Stimulated activated CD8-positive, alpha-beta memory T cell treated with anti-CD3 and anti-CD28 coated beads, Interleukin-4, amount 100 ng/mL, for 1 hour (primary cell): ENCODE measurements at places on chromosomes 1 and 21.

GRCh38 chr1:193426061-193426460 is 239.6 kb upstream of the B3GALT2 start:
- DNase-seq, result no peak

- no peak for DNase-seq
Measured at GRCh38 chr1:64519901-64520300, 50.0 kb downstream of the CACHD1 start.

DNA sequence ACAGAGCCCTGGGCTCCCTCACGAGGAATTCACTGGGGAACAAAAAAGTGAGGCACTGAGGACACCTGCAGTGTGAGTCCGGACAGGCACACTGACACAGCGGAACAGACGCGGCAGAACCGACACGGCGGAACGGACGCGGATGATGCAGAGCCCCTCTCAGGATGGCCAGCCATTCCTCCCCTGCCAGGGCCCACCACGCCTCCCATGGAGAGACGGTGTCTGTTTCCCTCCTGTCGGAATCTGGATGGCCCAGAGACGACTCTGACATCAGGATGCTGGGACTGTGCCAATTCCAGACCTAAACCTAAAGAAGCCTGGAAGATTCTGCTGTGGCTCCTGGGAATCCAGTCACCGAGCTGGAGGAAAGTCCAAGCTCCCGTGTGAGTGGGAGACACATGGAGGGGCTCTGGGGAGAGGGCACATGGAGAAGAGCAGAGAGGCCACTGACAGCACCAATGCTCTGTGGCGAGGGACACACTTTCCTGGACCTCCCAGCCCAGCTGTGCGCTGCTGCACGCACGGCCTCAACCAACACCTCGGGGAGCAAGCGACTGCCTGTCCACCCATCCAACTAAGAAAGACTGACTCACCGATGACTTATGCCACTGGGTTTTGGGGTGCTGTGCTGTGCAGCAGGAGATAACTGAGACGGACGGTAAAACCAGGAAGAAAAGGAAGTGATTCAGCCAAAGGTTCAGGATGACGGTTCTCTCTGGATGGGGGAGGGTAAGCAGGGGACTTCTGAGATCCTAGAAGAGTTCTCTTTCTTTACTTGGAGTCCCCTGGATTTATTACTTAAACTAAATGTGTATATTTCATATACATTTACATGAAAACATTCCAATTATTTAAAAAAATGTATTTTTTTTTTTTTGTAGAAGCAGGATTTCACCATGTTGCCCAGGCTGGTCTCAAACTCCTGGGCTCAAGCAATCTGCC is 23.3 kb downstream of the ZBTB17 start:
- DNase-seq, result no peak

GRCh38 chr1:175297291-175297690 is 104.7 kb upstream of the KIAA0040 start:
- no peak for DNase-seq

DNA sequence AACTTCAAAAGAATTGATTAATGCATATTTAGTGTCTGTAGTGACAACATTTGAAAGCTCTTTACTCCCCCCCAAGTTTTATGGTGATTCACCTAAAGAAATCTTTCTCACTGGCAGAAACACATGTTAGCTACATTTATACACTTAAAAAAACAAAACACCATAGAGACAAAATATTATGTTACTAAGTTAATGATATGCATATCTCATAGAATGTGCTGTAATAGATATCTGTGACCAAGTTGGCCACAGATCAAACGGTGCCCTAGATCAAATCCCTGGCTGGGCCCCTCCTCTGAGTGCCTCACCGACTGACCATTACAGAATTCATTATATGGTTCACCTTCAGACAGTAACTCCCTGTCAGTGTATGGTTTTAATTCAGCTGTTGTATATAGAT is 322.1 kb upstream of the LYPLAL1 start:
- DNase-seq, result no peak

GRCh38 chr1:89686520-89686919 is 53.6 kb downstream of the LRRC8C start:
- no peak for DNase-seq

DNA sequence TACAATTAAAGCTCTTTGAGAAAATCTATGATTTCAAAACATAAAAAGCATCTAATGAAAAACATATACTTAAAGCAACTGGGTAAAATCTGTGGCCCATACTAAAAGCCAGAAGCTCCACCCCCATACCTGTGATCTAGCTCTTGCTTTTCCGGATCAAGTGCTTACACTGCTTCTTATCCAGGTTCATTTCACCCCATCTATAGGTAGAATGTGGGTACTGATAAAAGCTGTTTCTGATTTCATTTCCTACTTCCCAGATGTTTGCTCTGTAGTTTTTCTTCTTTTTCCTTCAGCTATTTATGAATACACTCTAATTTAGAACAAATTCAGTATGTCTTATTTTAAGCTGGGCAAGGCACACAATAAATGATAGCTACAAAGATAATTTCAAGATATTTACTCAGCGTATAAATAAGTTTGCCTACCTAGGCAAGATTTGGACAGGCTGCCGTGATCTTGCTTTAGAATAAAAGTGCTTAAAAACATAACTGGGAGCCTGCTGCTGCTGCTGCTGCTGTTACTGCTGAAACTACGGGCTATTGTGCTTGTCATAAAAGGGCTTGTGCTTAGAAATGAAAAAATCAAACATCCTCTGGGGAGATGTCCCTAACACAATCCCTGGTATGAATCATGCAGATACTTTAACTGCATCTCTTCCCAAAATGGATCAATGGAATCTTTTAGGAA is 2.1 kb downstream of the SIPA1L2 start:
- DNase-seq, result no peak

DNA sequence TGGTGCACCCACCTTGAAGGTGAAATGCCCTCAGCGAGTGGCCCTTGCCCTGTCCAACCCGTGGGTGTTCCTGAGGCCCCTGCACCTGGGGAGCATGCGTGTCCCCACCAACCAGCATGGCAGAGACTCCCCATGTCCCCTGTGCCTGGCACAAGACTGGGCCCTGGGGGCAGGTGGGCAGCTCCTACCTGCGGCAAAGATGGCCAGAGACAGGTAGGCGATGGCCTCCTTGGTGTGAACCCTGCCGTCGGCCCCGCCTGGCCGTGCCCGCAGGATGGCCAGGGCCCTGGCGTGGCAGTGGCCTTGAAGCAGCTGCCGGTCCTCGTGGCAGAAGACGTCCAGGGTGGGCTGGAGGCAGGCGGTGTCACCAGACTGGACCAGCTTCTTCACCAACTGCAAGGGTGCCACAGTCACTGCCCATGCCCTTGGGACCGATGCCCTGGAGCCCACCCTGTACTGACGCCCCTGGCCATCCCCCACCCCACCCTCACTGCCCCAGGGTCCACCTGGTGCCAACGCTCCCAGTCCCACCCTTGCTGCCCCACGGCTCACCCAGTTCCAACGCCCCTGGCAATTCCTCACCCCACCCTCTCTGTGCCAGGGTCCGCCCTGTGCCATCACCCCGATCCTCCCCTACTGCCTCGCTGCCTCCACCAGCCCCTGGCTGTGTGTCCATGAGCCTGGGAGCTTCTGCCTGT is 15.7 kb downstream of the TTC34 start:
- no peak for DNase-seq

- DNase-seq, result no peak
Measured at GRCh38 chr21:32415451-32416398, 3.2 kb downstream of the EVA1C start.

- DNase-seq, result no peak
Measured at GRCh38 chr1:73771396-73771795, 426.6 kb downstream of the LRRIQ3 start.

DNA sequence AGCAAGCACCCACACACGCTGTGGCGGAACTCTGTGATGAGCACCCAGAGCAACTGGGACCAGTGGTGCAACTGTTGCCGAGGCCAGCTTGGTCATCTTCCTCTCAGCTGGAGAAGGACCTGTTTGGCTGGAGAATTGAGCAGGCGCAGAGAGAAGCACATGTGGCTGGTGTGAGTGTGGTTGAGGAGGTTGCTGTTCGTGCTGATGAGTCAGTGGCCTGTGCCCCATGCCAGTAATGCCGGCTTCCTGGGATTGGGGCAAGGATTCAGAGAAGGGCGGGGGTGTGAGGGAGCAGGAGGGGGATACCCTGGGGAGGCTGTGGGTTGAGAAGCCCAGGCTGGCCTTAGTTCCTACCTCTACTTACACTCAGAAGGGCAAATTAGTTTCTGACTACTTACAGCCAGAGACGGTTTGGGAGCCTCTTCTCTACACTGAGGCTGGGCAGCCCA is 57.5 kb upstream of the EPS8L3 start:
- DNase-seq, result no peak

DNA sequence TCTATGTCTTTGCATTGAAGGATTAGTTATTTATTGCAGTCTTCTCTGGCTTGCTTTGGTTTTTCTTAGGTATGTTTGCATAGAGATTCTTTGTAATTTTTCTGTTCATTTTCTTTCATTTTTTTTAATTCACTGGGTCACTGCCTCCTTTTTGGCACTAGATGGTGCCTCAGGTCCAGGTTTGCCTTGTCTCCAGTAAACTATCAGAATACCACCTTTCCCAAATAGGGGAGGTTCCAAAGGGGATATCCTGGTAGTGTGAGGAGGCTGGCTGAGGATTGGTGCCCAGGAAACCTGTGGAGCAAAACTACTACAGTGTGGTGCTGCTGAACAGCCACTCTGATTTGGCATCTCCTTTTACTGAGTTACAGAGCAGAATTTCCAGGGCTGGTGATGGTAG is 257.1 kb downstream of the KCTD3 start:
- no peak for DNase-seq
